Activated T-cell treated with anti-CD3 and anti-CD28 coated beads, Interleukin-2, amount 50 U/mL, for 4 hours (primary cell): ENCODE measurements at places on chromosomes 5 and 9. TPM values are rescaled to one million over a fixed set of nuclear protein-coding genes. Genes with fewer than 3 reads are reported as not detected.

Gene C6
- 0.51 TPM for total RNA-seq

Gene MEIKIN
- total RNA-seq, result not detected

Gene GABRA1
- total RNA-seq, result not detected

Gene SLC6A7
- not detected for total RNA-seq

Gene GPBP1
- total RNA-seq, result 62.0 TPM

Gene SPATA24
- 3.6 TPM for total RNA-seq

Gene SHISAL2B
- total RNA-seq, result not detected

Gene CDC42SE2
- 89.3 TPM for total RNA-seq

Gene LCN6
- not detected for total RNA-seq

Gene KCNIP1
- not detected for total RNA-seq

Gene RORB
- total RNA-seq, result not detected

Gene PPIC
- total RNA-seq, result not detected

Gene PCDHGB6
- total RNA-seq, result 0.08 TPM

Gene GPR150
- total RNA-seq, result 0.57 TPM

Gene TMEM215
- not detected for total RNA-seq

Gene GPRIN1
- 4.5 TPM for total RNA-seq

Gene FANCC
- 14.6 TPM for total RNA-seq

Gene UAP1L1
- total RNA-seq, result 7.8 TPM

Gene NR5A1
- total RNA-seq, result 0.16 TPM

Gene SV2C
- total RNA-seq, result not detected

Gene NXNL2
- total RNA-seq, result not detected

Gene PRR16
- not detected for total RNA-seq

Gene SLCO4C1
- total RNA-seq, result 0.05 TPM

Gene ERGIC1
- total RNA-seq, result 36.3 TPM

Gene PCSK1
- not detected for total RNA-seq

Gene NIM1K
- 0.58 TPM for total RNA-seq

Gene TIMD4
- 1.4 TPM for total RNA-seq

Gene GZMA
- total RNA-seq, result 5.6 TPM

Gene GRM6
- total RNA-seq, result not detected

Gene PAPPA
- total RNA-seq, result 0.22 TPM

Gene OTULINL
- total RNA-seq, result 4.8 TPM

Gene DNM1
- total RNA-seq, result 0.43 TPM

Gene FOXE1
- not detected for total RNA-seq

Gene MARCHF3
- 2.7 TPM for total RNA-seq

Gene LECT2
- not detected for total RNA-seq

Gene SLC36A2
- not detected for total RNA-seq

Gene FBP2
- total RNA-seq, result not detected

Gene C5orf63
- 6.9 TPM for total RNA-seq

Gene RGS7BP
- not detected for total RNA-seq

Gene PLK2
- 5.6 TPM for total RNA-seq

Gene ZNF300
- total RNA-seq, result 3.6 TPM

Gene PHYHD1
- 0.20 TPM for total RNA-seq

Gene PCDHB9
- not detected for total RNA-seq

Gene CXCL14
- not detected for total RNA-seq

Gene CCL21
- total RNA-seq, result not detected

Gene IFNA8
- not detected for total RNA-seq

Gene AIF1L
- 0.27 TPM for total RNA-seq

Gene CEP78
- 29.4 TPM for total RNA-seq

Gene SMIM33
- total RNA-seq, result 0.21 TPM

Gene GAS1
- 0.41 TPM for total RNA-seq

Gene SEMA5A
- total RNA-seq, result 0.26 TPM

Gene BTNL9
- not detected for total RNA-seq

Gene PCDHGB1
- total RNA-seq, result not detected

Gene NSG2
- not detected for total RNA-seq

Gene PCDHA13
- not detected for total RNA-seq
